Stimulated activated CD8-positive, alpha-beta memory T cell treated with anti-CD3 and anti-CD28 coated beads, Interleukin-2, amount 100 ng/mL, for 1 hour (primary cell): ENCODE measurements at places on chromosomes 4 and X.

- DNase-seq, result no peak
These were observed 1.1 kb downstream of the SLC25A6 start for GRCh38 chrX:1390621-1391369.

- no peak for DNase-seq
These were observed 33.8 kb downstream of the PPARGC1A start for GRCh38 chr4:23855912-23856605.

GRCh38 chr4:2786794-2787229 lies 6.1 kb upstream of the SH3BP2 start:
- no peak for DNase-seq

DNA sequence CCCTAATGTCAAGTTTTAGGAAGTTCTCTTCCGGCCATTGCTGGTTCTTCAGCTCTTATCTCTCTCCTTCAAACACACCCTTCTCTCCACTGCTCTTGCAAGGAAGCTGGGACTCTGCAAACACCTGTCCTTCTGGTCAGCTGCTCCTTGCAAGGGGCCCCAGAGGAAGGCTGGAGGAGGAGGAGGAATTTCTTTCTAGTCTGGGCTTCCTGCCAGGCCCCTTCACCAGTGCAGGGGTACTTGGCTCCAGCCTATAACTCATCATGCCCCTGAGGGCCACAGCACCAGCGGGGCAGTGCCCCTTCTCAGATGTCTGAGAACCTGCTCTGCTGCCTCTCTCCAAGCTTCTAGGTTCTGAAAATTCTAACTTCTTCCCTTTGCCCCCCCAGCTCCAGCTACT lies 46.7 kb downstream of the REELD1 start:
- no peak for DNase-seq

DNA sequence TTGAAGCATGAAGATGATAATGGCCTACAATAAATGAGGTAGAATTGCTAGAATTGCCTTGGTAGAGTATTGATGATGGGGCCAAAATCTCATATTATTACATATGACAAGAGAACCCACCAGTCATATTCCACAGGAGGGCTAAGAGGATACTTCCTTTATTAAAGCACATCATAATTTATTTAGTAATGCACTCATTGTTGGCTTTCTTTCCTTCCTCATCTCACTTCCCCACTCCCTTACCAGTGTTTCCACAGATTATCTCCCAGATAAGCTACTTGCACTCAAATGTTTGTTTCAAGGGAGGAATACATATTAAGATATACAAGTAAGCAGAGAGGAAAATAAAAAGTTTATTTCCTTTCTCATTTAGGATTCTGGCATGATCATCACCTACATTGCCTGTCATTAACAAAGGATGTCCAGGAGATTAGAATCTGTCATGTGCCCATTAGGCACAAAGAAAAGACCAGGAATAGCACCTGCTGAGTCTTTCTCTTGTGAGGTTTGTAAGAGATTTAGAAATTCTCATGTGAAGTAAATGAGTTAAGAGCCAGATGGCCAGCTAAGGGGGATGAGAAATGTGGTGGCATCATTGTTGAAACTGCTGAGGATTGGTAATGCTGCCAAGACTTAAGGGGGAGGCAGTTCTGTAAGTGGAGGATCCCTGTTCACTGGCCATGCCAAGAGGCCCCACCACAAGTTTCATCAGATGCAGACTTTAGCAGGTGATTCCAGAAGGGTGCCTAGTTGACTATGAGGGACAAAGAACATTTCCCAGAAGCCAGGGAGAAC lies 52.4 kb upstream of the PRDM8 start:
- DNase-seq, result no peak

DNA sequence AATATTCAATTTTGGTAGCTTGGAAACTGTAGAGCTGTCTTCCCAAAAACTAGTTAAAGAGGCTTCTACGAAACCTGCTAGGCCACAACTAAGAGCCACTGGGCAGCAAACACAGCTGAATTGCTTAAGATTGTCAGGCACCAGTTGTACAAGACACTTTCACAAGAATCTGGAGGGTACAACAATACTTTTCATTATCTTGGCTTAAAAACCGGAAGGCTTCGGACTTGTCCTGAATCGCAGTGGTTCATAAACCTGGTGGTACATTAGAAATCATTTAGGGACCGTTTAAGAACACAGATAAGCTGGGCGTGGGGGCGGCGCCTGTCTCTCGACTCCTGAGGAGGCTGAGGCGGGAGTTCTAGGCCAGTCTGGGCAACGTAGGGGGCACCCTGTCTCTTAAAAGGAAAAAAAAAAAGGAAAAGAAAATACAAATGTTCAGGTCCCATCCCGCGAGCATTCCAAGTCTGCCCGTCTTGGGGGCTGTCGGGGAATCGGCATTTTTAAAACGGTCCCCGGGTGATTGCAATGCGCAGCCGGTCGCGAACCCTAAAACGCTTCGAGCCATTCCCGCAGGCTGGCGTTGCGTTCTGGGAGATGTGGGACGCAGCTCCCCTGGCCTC lies 763 bp downstream of the PYURF start:
- no peak for DNase-seq

GRCh38 chr4:87241336-87241735 lies 20.9 kb upstream of the KLHL8 start:
- no peak for DNase-seq

GRCh38 chr4:1331591-1332353 lies 15.2 kb upstream of the UVSSA start:
- no peak for DNase-seq

GRCh38 chr4:164293743-164294142 lies 460.2 kb upstream of the SMIM31 start:
- no peak for DNase-seq

DNA sequence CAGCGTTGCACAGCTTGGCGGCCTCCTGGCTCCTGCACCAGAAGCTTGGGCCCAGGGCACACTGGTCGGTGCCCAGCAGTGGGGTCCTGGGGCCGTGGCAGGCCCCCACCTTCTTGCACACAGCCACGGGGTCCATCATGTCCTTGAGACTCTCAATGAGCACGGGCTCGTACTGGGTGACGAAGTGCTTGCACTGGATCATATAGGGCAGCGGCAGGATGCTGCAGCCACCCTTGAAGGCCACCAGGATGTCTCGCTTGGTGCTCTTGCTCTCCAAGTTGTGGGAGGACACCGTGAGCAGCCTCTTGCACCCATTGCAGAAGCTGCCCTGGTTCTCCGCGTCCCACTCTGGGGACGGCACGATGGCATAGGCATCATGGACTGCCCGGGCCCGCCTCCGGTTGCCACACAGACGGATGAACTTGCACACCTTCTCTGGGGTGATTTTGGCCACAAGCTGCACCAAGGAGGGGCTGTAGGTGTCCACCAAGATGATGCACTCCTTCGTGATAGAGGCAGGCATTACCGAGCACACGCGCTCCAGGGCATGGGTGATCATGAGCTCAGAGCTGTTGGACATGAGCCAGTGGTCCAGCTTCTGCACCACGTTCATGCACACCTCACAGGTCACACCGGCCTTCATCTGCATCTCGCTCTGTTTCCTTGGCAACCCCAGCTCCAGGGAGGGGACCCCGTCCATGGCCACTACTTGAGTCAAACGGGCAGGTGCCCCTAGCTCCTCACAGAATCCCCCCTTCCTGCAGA lies 1.2 kb downstream of the PSAPL1 start:
- no peak for DNase-seq

GRCh38 chr4:86924811-86925210 lies 10.0 kb upstream of the AFF1 start:
- no peak for DNase-seq

GRCh38 chrX:45479835-45480422 lies 279.3 kb upstream of the DIPK2B start:
- DNase-seq, result no peak

GRCh38 chr4:7649741-7650531 lies 215.2 kb upstream of the PSAPL1 start:
- DNase-seq, result peak; percentile 30

DNA sequence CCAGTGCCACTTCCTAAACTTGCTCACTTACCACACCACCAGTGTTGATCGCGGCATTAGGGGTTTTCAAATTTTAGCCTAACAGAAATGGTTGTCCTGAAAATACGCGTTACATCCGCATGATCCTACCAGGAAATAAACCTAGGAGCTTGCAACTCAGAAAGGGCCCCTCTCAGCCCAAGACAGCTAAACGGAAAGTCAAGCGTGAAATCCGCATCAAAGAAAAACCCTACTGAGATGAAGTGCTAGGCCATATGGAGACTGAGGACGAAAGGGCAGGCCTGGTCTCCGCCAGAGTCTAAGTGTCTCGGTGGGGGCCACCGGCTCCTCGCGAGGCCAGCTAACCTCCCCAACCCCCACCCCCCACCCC lies 626 bp downstream of the YTHDC1 start:
- DNase-seq, result no peak

GRCh38 chrX:150692296-150692695 lies 900 bp upstream of the MTMR1 start:
- DNase-seq, result no peak

GRCh38 chr4:141977433-141977832 lies 341.1 kb downstream of the IL15 start:
- DNase-seq, result no peak

- no peak for DNase-seq
These were observed 169.6 kb downstream of the LDB2 start for GRCh38 chr4:16728849-16729248.

DNA sequence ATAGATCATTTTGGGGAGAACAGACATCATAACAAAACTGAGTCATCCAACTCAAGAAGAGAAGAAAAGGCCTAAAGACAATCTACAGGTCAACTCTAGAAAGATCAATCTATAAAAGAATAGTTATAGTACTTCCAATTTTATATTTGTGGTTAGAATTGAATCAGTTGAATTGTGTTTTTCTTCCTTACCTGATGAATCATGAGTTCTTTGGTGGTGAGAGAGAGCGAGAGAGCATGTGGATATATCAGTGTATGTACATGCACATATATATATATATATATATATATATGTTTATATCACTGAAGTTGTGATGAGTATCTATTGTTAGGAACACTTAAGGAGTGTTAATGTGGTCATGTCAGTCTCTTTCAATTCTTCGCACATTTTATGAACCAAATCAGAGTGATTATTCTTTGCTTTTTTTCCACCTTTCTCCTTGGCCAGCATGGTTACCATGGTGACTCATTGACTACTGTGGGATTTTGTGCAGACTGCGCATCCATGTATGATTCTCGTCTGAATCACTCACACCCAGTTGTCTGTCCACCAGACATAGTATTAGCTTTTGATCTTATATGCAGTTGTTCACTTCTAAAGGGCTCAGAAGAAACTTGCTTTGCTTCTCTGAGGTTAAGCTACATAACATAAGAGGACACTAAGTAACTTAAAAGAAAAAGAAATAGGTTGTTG lies 90.4 kb upstream of the RAB40AL start:
- no peak for DNase-seq

DNA sequence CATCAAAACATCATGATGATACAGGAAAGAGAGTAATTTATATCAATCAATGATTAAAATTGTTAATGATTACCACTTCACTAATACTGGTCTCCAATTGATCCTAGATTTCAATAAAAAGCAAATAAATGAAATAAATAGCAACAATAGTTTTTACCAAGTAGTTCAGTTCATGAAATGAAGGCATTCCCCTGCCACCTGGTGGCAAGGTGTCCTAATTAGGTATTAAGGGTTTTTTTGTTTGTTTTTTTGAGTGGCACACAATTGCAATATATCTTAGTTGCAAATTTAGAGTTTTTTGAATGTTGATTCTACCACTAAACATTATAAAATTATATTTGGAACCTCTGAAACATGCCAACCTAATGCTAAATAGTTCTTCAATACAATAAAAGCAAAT lies 157.4 kb upstream of the PDE5A start:
- DNase-seq, result no peak

DNA sequence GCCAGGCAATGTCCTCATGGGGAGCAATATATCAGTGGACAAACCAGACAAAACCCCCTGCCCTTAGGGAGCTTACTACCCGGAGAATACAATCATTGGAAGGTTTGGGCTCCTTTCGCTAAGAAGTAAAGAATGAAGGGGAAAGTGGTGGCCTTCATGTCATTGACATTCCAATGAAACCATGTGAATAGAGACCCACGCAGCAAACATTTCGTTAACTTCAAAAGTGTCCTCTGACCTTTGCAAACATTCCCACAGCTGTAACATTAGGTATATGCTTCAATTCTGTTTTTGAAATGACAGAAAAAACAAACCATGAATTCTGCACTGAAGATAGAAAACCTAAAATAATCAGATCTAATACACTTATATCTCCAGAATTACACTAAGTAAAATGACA lies 7.0 kb downstream of the ATP8A1 start:
- DNase-seq, result no peak

GRCh38 chr4:140947506-140947905 lies 185.8 kb downstream of the RNF150 start:
- no peak for DNase-seq

DNA sequence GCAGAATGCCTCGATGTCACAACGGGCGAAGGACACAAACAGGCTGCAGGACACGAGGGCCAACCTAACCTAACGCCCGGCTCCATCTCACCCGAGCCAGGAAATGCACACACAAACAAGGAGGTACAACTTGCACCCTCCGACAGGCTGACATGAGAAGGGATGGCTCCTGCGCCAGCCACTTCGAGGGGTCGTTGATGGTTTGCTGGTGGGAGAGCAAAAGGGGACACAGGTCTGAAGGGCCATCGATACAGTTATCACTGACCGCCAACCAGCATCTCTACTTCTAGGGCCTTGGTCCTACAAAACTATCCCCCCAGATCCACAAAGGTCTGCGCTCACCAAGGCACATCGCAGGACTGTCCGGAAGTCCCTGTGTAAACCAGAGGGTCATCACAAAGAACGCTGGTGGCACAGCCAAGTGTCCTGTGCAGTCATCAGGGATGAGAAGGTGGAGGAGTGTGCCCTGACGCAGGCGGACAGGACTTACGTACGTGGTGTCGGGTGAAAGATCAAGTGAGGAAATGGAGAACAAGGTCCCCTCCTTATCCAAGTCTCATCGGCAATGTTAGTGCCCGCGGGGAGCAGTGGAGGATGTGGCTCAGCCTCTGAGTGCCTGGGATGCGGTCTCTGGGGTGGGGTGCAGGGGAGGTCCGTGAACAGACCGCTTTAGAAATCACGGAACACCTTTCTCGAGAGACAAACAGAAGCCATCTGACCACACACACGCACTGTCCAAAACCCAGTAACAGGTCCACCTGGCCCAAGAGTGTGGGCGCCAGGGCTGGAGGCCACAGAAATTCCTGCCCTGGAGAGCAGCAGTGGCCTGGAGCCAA lies 7.0 kb downstream of the MXD4 start:
- no peak for DNase-seq

DNA sequence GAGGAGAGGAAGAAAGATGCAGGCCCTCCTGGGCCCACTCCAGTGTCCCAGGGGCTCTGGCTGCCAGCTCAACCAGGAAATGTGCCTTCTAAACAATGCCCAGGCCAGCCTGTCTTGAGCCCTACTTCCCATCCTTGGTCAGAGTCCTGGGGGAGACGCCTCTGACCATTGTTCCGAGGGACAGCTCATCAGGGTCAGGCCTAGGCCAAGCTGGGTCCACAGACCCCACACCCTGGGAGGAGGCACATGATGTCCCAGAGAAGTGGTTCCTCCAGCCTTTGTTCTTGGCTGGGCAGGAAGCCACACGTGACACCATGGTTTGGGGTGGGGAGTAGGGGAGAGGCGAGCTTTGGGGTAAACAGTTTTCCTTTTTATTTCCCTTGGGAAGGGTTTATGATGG lies 102.5 kb downstream of the EFNB1 start:
- no peak for DNase-seq
